ENCODE measurements at places on chromosomes 1 and 21.

- no peak for DNase-seq
Observed at GRCh38 chr1:205346956-205347574, 9.7 kb downstream of the KLHDC8A start.

- DNase-seq: no peak
Observed at GRCh38 chr1:206429421-206429820, 40.9 kb upstream of the IKBKE start.

DNA sequence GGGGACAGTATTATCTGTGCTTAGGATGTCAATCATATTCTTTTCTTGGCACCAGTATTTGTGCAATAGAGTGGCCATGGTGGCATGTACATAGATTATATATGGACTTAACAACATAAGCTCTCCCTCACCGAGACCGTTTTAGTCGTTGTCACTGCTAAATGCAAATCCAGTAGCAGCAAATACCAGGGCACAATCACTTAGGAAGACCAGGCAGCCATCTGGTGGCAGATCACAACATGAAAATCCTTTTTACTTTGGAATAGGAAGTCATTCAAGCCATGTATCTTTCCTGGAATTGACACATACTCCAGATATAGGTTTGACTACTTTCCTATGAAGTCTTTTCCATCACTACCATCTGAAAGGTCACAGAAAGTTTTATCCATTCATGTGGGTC is 53.2 kb upstream of the C1orf87 start:
- no peak for DNase-seq

GRCh38 chr1:14017531-14017961 is 317.6 kb downstream of the PRDM2 start:
- peak; percentile 93 for DNase-seq

DNA sequence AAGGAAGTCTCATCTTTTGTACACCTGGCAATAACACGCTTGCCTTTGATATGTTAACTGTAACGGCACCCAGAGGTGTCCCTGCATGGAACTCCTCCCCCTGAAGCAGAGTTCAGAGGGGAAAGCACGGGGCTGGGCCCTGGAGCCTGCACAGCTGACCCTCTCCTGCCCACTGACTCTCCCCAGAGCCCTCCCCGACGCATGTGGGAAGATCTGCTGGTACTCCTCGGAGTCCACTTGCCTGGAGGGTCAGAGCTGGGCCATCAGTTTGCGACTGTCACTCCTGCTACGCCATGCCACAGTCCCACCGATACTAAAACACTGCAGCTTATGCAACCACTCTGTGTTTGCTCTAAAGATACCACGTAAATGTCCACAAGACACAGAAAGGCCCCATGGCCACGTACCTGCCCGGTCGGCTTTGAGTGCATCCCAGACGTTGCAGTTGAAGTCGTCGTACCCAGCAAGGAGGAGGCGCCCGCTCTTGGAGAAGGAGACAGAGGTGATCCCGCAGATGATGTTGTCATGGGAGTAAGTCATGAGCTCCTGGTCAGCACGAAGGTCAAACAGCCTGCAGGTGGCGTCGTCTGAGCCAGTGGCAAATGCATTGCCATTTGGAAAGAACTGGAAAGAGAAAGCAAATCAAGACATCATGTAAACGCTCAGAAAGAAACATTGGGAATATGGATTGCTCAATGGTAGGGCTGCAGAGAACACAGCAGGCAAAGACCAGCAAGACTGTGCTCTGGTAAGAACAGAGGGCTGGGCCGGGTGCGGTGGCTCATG is 10.6 kb upstream of the NADK start:
- DNase-seq: no peak

DNA sequence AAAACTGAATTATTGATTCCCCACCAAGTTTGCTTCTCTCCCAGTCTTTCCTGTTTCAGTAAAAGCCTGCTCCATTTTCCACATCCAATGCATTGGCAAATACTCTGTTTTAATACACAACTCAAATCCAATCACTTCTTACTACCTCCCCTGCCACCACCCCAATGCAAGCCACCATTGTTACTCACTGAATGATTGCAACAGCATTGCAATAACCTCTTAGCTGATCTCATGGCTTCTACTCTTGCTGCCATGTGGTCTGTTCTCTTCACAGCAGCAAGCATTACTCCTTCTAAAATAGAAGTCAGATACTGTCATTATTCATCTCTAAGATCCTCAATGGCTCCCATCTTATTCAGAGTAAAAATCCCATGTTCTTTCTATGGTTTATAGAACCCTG is 123.4 kb downstream of the ATP6V1G3 start:
- no peak for DNase-seq

- no peak for DNase-seq
Observed at GRCh38 chr1:8863794-8864233, 14.7 kb downstream of the ENO1 start.

GRCh38 chr1:203128431-203128715 is 847 bp downstream of the ADORA1 start:
- no peak for DNase-seq

GRCh38 chr1:106584107-106584506 is 472.4 kb upstream of the PRMT6 start:
- DNase-seq: no peak

GRCh38 chr1:65068202-65069010 is 79.6 kb upstream of the AK4 start:
- DNase-seq: peak; percentile 37

DNA sequence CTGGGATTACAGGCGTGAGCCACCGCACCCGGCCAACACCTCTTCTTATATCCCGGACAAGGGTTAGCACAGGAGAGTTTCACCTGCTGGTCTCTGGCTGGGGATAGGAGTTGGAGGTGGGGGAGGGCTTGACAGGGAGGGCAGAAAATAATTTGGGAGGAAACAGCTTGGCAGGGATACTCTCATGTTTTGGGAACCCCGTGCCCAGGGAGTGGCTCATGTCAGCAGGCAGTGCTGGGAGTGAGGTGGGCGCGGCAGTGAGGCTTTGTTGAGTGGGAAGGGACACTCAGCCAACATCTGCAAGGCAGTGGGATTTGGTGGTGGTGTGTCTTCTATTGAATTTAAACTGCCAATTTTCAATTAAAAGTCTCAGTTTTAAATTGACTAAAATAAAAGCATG is 1.1 kb upstream of the THEM5 start:
- no peak for DNase-seq

- no peak for DNase-seq
Observed at GRCh38 chr1:222040121-222040805, 298.4 kb upstream of the DUSP10 start.

- no peak for DNase-seq
Observed at GRCh38 chr1:49626472-49626871, 397.3 kb downstream of the AGBL4 start.

DNA sequence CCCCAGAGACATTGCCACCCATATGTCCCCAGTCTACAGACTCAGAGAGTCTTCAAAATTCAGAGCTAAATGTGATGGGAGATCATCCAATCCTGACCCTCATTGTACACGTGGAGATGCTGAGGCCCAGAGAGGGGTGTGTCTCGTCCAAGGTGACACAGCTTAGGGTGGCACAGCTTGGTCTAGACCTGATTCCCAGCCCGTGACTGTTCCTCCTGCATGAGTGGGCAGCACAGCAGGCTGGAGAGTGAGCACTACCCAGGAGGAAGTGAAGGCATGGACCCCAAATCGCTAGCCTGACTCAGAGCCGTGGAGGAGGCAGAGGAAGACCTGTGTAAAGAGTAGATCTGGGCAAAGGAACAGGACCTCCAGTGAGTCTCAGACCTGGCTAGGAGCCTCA is 16.4 kb downstream of the S100A7 start:
- DNase-seq: no peak

GRCh38 chr1:169860750-169861149 is 32.9 kb downstream of the SCYL3 start:
- no peak for DNase-seq

DNA sequence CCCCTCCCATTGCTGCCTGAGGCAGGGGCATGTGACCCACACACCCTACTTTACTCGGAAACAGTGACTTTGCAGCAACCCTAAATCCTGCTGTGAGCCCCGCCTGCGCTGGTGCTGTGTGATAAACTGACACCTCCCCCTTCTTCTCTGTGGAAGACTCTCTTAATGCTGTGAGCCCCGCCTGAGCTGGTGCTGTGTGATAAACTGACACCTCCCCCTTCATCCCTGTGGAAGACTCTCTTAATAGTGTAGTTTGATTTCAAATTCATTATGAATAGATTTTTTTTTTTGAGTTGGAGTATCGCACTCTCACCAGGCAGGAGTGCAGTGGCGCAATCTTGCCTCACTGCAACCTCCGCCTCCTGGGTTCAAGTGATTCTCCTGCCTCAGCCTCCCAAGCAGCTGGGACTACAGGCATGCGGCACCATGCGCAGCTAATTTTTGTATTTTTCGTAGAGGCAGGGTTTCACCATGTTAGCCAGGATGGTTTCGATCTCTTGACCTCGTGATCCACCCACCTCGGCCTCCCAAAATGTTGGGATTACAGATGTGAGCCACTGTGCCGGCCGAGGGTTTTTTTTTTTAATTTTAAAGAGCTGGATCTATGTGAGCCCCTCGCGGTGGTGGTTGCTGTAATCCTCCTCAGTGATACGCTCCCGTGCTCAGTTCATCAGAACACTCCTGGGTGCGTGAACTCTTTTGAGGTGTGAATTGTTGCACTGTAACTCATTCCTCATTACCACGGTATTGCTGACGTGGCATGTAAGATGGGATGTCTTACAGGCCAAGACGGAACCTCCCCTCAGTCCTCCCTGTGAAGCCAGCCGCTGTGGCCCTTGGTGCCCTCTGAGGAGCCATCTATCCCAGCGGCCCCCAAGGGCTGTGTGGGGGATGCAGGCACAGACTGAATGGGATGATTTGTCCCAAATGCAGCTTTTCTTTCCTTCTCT is 60.3 kb downstream of the GALNT2 start:
- DNase-seq: no peak

DNA sequence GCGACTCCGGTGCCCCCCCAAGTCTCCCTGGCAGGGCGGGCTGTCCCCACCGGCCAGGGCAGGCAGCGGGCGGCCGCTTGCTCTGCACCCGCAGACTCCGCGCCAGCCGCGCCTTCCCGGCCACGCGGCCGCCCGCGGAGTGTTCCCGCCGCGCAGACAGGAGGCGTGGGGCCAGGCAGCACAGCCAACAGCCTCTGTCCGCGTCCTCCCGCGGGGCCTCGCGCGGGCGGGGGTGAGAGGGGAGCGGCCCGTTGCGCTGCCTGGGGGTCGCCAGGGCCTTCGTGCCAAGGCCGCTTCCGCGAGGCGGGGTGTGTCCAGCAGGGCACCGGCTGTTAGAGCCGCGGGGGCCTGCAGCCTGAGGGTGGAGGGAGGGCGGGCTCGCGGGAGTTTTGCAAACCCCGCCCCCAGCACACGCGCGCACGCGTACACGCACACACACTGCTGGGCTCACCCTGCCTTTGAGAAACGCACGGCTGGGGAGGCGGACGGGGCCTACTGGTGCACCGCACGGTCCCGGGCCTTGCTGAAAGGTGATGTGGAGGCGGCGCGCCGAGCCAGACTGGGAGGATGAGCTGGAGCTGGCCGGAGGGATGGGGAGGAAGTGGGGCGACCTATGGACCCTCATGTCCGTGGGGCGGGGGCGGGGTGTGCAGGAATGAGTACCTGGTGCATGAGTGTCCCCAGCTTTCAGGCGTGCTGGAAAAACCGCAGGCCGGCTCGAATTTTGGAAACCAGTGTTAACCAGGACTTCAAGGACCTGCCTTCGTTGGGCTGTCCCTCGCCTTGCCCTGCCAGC is 41.5 kb downstream of the KIAA1614 start:
- DNase-seq: no peak
